ENCODE measurements at places on chromosomes 11 and 22. TPM values are rescaled to one million over a fixed set of nuclear protein-coding genes. Genes with fewer than 3 reads are reported as not detected.

Gene JAML
- not detected for total RNA-seq

DNA sequence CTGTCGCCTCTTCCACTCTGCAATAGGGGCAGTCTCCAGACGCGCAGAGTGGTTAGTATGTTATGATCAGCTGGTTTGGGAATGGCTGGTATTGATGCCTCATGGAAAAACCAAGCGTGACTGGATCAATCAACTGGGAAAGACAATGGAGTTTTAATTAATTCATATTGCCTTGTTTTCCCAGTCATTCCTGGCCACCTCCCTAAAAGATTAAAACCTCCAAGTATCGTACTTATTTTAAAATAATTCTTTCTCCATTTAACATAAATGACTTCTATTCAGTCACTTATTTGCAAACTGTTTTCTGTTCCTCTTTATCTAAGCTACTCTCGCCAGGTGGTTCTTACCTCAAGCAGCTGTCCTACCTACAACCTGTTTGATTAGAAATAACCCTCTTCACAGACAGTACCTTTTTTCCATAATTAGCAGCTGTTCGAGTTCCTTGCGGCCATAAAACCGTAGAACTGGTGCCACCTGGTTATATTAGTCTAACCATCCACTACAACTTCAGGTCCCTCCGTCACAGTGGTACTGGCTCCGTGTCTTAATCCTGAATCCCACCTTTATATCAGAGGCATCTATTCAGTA lies 898 bp downstream of the ZNF215 start:
- no peak for DNase-seq

Gene NTM
- 3.9 TPM for total RNA-seq

Gene OMP
- total RNA-seq: 1.5 TPM

GRCh38 chr11:9057888-9058287 lies 33.5 kb downstream of the SCUBE2 start:
- no peak for DNase-seq

Gene SCUBE2
- 1.7 TPM for total RNA-seq

- no peak for DNase-seq
Observed at GRCh38 chr11:34891611-34892010, 24.6 kb downstream of the APIP start.

DNA sequence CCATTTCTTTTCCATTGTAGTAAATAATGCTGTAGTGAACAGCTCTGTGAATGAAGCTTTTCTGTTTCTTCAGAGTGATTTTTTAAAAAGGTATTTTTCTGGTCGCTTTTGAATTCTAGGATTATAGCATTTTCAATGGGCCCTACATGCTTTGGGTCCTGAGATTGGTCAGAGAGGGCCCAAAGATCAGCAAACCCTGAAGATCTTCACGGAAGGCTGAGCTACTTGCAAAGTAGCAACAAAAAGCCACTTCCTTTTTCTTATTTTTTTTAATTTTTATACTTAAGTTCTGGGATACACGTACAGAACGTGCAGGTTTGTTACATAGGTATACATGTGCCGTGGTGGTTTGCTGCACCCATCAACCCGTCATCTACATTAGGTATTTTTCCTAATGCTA lies 200.5 kb downstream of the FAT3 start:
- DNase-seq: no peak

Gene ARHGAP20
- 8.4 TPM for total RNA-seq
